ENCODE measurements at places on chromosomes 4 and X.

DNA sequence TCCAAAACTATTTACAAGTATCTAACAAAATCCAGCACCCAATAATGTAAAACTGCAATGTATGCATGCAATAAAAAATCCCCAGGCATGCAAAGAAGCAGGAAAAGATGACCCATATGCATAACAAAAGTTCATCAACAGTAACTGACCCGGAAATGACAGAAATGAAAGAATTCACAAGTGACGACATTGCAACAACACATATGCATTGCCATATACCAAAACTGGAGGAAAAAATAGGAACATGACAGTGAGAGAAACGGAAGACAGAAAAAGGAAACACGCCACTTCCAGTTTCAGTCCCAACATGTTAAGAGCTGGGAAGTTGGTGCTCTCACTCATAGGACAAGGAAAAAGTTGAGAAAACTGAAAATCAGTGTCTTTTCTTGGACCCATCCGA is 154.6 kb downstream of the EVC2 start:
- DNase-seq, result no peak

- no peak for DNase-seq
Observed at GRCh38 chr4:27005905-27006590, 145.4 kb downstream of the STIM2 start.

GRCh38 chr4:87978681-87979080 is 3.2 kb downstream of the SPP1 start:
- DNase-seq, result no peak

GRCh38 chr4:24497221-24497620 is 87.1 kb downstream of the DHX15 start:
- no peak for DNase-seq

DNA sequence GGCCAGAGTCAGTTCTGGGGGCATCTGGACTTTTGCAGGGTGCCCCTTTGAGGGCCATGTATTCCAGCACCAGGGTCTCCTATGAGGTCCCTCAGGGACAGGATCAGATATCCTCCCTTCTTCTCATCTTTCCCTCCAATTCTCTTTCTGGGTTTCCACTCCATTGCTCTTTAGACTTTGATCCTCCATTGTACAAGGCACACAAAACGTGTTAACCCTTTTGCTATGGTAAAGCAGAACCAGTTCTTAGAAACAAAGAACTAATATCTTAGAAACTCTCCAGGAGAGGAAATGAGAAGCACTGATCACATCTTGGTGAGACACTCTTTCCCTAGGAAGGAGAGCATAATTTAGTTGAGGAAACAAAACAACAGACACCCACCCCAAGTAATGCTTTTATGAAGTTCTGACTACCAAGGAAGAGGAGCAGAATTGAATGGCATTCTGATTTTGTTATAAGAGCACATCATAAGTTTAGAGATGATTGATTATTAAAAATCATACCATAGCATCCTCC is 200.7 kb upstream of the NPY2R start:
- DNase-seq, result no peak

DNA sequence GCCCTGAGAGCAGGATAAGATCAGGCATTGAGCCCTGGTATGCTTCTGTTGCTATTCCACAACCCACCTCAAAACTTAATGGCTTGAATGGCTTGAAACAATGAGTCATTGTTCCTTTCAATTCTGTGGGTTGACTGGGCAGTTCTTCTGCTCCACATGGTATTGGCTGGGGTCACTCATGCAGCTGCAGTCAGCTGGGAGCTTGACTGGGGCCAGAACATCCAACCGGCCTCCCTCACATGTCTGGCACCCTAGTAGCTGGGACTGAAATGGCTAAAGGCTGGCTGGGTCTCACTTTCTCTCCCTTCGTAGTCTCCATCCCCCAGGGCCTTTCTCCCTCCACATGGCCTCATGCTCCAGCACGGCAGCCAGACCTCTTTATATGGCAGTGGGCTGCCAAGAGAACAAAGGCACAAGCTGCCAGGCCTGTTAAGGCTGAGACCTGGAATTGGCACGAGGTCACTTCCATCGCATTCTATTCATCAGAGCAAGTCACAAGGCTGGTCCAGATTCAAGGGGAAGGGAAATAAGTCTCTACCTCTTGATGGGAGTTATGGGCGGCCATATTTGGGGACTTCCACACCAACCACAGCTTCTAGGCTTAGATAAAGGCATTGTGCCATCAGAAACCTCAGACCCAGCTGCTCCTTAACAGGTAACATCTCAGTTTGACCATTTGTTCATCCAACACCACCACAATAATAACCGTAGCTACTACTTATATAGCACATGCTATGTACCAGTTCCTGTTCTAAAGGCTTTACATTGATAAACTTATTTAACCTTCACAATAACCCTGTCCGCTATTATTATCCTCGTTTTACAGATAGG is 159.7 kb upstream of the ATP6AP2 start:
- no peak for DNase-seq

- DNase-seq, result no peak
Observed at GRCh38 chr4:95528388-95528948, 20.3 kb downstream of the UNC5C start.

GRCh38 chr4:140826701-140827027 is 70.5 kb upstream of the TBC1D9 start:
- no peak for DNase-seq

- no peak for DNase-seq
Observed at GRCh38 chr4:153140294-153140693, 63.9 kb upstream of the TRIM2 start.

DNA sequence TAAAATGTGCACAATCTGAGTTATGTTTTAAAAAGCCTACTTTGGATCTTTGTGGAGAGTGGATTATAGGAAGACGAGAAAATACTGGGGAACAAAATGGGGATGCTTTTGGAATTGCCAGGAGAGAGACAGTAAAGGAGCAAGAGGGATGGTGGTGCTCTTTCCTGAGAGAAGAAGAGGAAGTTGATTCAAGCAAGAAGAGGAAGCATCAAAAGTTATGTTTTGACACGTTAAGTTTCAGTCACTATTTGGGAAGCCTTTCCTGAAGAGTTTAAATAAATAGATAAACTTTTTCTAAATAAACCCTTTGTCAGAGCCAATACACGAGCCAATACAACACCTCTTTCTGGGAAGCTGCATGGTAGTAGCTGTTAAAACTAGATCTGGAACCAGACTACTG is 394.1 kb downstream of the GALNTL6 start:
- DNase-seq, result no peak

GRCh38 chrX:45187731-45188130 is 12.9 kb downstream of the DIPK2B start:
- DNase-seq, result no peak

DNA sequence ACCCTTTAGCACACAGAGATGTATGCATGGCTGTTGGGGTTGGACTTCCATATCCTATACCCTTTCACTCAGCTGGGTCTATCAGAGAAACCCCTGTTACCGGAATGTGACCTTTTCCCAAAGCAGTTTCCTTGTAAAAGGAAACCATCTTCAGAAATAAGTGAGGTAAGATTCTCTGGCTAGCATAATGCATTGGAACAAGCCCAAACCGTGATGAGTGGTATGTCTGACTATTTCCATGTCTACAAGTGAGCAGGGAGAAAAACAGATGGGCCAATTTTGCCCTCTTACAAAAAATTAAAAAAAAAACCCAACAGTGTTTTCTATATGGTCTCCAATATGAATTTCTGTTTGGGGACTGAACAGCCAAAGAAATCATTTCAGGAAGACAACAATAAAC is 283.9 kb downstream of the SMARCA1 start:
- DNase-seq, result no peak

- DNase-seq, result no peak
Observed at GRCh38 chr4:3520796-3521600, 11.2 kb downstream of the LRPAP1 start.

DNA sequence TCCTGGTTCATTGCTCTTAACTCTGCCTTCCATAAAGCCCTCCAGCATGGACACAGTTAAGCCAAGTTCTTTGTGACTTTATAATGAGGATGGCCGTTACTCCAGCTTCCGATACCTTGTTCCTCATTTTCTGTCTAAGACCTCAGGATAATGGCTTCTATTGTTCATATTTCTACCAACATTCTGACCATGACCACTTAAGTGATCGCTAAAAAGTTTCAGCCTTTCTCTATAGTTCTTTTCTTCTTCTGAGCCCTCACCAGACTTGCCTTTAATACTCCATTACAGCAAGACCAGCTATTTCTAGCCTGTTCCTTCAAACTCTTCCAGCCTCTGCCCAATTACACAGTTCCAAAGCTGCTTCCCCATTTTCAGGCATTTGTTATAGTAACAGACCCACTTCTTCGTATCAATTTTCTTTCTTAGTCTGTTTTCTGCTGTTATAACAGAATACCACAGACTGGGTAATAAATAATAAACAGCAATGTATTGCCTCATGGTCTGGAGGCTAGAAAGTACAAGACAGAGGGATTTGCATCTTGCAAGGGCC is 12.3 kb downstream of the RNF175 start:
- no peak for DNase-seq

DNA sequence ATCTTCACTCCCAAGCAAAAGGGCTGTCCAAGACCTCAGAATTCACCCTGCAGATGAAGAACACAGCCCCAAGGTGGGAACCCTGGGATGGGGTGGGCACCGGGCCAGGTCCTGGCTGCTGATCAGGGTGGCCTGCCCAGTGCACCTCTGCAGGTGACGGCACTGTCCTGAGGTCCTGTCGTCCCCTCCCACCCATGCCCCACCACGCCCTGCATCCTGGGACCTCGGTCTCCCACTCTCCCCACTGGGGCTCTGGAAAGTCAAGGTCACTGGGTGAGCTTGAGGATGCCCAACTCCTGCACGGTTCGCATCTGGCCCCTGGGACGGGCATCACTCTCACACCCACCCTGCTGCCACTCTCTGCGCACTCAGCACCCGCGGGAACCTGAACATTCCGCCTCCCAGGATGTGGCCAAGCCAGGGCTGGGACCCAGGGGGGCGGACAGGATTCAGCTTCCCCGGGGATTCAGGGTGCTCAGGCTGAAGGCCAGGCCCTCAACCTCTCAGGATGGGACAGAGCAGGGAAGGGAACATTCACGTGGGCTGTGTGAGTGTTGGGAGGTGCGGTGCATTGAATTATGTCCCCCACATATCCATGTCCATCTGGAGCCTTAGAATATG is 115.9 kb downstream of the CPZ start:
- DNase-seq, result no peak

GRCh38 chr4:4727536-4727935 is 131.9 kb upstream of the MSX1 start:
- no peak for DNase-seq

GRCh38 chr4:39029752-39030694 is 2.2 kb downstream of the TMEM156 start:
- no peak for DNase-seq

DNA sequence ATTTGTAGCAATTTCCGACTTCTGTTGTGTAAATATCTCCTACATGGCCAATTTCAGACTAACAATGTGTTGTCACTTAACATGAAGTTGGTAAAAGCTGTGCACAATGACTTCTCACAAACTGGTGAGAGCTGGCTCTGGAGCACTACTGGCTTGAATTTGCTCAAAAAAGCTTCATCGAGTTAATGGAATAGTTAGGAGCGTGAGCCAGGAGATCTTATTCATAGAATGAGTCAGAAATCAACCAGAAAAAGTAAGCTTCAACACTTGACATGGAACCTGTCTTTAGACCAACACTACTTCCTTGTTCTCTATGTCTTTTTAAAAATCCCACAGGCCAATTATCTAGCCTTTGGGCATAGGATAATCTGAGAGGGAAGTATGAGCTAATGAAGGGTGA is 7.9 kb upstream of the CHRDL1 start:
- no peak for DNase-seq

GRCh38 chr4:120796271-120796670 is 126.3 kb downstream of the PRDM5 start:
- no peak for DNase-seq

Measured in stimulated activated CD8-positive, alpha-beta memory T cell treated with anti-CD3 and anti-CD28 coated beads, Interleukin-4, amount 100 ng/mL, for 1 hour (primary cell).